Right forelimb (tissue), 1 donor: ENCODE measurements at places on chromosomes 6 and 20.

DNA sequence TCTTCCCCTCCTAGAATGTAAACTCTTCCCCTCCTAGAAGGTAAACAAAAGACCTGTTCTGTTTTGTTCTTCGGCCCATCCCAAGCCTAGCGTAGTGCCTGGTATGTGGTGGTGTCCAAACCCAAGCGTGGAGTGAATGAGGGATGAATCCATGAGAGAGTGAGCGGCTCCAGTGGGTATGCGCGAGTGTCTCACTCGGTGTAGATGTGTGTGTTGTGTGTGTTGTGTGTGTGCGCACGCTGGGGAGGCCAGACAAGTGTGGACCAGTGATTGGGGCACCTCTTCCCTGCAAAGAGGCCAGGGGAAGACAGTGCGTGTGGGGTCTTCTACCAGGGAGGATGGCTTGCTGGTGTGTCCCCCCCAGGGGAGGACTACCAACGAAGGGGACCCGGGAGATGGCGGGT, 392 bp upstream of the SLC2A10 start:
- no peak for DNase-seq

- DNase-seq = no peak
Measured at GRCh38 chr20:51249215-51249614, 226.3 kb upstream of the KCNG1 start.

- DNase-seq = no peak
Measured at GRCh38 chr6:153956808-153957207, 82.2 kb upstream of the OPRM1 start.

- peak; percentile 68 for DNase-seq
Measured at GRCh38 chr20:51732096-51732791, 35.9 kb downstream of the ATP9A start.

GRCh38 chr6:167350275-167350696, 25.4 kb downstream of the TTLL2 start:
- no peak for DNase-seq

GRCh38 chr6:131949620-131949908, 1.6 kb downstream of the CCN2 start:
- no peak for DNase-seq

GRCh38 chr20:34628026-34628425, 48.9 kb downstream of the PIGU start:
- DNase-seq = no peak

- no peak for DNase-seq
Measured at GRCh38 chr6:139540276-139540675, 165.8 kb upstream of the CITED2 start.

GRCh38 chr20:15706719-15707118, 866.5 kb downstream of the KIF16B start:
- no peak for DNase-seq

DNA sequence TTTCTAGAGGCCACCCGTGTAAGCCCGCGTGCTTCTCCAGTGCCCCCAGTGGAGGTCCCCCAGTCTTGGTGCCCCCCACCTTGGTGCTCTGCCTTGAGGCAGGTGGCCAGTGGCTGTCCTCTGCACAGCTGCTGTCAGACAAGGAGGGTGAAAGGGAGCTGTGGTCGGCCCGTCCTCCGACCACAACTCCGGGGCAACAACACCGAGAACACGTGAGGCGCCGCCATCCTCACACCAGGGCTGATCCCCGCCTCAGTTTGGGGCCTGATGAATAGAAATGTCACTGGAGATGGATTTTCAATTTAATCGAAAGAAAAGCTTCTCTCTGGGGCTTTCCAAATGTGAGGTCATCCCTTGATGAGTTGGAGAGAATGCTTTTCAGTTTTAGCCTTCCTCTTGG, 304.6 kb downstream of the CDH4 start:
- DNase-seq = no peak

DNA sequence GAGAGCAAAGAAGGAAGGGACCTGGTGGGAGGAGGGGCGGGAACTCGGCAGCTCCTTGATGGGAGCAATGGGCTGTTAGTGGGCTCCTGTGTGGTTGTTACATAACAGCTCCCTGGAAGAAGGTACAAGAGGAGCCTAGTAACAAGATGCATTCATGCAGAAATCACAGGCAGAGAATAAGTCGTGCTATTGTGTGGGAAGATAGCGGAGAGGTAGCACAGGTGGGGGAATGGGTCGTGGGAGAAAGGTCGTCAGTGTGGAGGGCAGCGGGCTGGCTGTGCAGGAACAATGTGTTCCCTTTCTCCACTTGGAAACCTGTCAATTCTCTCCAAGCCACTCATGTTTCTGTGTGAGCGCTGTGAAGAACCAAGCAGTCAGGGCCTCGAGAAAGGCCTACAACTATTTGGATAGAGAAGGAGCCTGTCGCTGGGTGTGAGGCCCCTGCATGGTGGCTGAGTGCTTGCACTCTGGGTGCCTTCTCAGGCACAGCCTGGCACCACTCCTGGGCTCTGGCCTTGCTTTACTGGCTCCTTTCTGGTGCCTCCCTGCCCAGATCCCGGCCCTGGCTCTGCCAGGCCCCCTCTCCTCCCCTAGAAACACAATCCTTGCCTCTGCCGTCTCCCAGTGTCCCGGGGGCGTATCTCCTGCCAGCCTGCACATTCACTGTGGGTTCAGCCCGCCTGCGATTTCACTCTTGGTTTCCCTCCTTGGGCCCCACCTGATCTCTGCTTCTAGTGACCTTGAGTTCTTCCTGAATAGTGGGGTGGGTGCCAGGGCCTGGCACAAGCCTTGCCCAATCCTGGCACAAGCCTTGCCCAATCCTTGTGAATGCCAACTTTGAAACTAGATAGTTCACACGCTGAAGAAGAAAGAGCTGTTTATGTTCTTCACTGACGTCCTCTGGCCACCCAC, 7.4 kb upstream of the FGD2 start:
- DNase-seq = peak; percentile 59

GRCh38 chr6:1796706-1797529, 187.2 kb downstream of the FOXC1 start:
- DNase-seq = no peak

DNA sequence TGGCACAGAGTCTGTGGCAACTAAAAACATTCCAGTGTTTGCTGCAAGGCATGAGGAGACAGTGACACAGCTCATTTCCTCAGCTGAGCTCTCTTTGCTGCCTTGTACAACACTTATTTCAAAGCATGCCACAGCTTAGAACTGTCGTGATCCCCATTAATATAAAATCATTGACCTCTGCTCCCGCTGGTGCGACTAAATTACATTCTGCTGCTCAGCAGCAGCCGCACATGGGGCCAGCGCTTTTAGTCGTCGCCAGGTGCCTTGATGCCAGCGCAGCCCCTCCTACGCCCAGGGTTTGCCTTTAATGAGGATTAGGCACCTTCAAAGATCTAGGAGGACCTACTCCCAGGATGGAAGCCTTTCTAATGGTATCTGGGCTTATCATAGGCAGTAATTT, 717.9 kb upstream of the POU3F2 start:
- DNase-seq = no peak

- DNase-seq = no peak
Measured at GRCh38 chr20:60055740-60056139, 97.5 kb downstream of the CDH26 start.

DNA sequence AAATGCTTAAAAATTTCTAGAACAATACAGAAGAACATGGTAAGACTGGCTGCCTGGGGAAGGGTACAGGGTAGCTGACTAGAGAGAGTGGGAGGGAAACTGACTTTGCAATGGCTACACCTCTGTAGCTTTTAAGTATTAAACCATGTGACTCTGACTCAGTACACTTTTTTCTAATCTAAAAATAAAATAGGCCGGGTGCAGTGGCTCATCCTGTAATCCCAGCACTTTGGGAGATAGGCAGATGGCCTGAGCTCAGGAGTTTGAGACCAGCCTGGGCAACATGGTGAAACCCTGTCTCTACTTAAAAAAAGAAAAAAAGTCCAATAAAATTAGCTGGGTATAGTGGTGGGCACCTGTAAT, 18.5 kb downstream of the ATP9A start:
- no peak for DNase-seq

DNA sequence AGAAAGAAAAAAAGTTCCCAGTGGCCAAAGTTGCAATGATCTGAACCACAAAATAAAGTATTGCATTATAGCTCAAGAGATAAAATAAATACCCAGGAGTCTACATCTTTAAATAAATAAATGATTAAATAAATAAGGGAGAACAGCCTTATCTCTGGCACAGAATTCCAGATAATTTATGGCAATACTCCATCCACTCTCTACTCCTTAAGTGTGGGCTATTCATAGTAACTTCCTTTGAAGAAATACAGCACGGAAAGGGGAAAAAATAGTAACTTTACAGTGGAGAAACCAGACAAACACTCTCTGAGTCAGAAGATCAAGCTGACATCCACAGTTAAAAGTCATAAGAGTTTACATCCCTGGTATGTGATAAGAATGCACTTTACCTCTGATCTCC, 11.6 kb downstream of the AURKA start:
- no peak for DNase-seq

DNA sequence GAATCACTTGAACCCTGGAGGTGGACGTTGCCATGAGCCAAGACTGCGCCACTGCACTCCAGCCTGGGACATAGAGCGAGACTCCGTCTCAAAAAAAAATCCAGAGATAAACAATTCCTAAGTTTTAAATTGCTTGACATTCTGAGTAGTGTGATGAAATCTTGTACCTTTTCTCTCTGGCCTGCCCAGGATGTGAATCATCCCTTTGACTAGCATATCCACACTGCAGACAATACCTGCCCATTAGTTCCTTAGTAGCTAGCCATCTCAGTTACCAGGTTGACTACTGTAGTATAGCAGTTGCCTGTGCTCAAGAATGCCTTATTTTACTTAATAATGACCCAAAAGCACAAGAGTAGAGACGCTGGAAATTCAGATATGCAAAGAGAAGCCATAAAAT, 2.8 kb downstream of the ZFP57 start:
- no peak for DNase-seq

DNA sequence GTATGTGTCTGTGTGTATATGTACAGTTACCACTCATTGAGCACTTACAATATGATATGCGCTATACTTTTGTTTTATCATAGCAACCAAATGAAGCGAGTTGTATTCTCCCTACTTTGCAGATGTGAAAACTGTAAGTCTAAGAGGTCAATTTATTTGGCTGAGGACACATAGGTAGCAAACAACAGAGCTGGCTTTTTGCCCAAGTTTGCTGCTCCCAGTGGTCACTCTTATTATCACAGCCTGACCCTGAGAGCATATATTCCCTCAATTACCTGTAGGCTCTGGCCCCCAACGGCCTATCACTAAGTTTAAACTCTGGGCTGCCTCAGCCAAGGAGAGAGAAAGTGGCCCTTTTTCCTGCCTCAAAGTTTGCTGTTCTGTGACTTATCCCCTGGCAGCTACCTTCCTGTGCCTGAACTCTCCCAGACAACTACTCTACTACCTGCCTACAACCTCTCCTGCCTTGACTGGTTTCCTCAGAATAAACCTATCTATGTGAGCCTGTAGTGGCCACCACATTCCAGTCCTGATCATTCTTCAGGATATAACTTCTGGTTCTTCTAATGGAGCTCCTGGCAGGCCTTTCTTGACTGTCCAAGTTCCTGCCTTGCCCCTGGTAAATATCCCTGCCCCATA, 221.8 kb downstream of the FRK start:
- DNase-seq = no peak
